ENCODE measurements at places on chromosomes 1 and 21.

DNA sequence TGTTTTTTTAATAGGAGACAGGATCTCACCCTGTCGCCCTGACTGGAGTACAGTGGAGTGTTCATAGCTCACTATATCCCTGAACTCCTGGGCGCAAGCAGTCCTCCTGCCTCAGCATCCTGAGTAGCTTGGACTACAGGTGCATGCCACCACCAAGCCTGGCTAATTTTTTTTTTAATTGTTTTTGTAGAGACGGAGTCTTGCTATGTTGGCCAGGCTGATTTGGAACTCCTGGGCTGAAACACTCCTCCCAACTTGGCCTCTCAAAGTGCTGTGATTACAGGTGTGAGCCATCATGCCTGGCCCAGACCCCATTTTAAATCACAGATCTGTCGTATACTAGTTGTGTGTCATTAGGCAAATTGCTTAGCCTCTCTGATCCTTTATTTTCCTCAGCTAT lies 161.1 kb downstream of the DYRK1A start:
- no peak overlapping the region for H3K27ac ChIP-seq
- H3K4me3 ChIP-seq = no peak overlapping the region
- H3K4me1 ChIP-seq = no peaks in the 10 kb centered on the region
- no peak for DNase-seq

- H3K27ac ChIP-seq = no peak overlapping the region
- no peaks in the 10 kb centered on the region for H3K36me3 ChIP-seq
- H3K27me3 ChIP-seq = peaks cover 9% of the 10 kb centered on the region
Measured at GRCh38 chr1:175354080-175354479, 161.5 kb upstream of the KIAA0040 start.

DNA sequence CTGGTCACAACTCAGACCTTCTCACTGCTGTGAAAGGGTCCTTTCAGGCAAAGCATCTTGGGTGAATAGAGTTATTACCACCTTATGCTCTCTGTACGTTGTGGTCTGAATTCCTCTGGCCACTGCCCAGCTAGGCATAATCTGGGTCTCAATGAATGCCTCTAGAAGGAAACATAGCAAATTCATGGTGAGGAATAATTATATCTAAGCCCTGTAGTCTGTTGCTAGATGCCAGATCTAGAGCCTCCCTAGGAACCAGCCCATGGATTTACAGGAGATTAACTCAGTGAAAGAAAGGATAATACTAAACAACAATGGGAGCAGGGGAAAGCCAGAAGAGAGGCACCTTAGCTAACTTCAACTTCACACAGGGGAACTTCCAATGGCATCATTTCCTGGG lies 2.4 kb upstream of the COL11A1 start:
- no peak for DNase-seq
- peaks cover 7% of the 10 kb centered on the region for H3K4me1 ChIP-seq
- no peaks in the 10 kb centered on the region for H3K36me3 ChIP-seq
- peaks cover 33% of the 10 kb centered on the region for H3K27me3 ChIP-seq
- no peak overlapping the region for H3K27ac ChIP-seq

DNA sequence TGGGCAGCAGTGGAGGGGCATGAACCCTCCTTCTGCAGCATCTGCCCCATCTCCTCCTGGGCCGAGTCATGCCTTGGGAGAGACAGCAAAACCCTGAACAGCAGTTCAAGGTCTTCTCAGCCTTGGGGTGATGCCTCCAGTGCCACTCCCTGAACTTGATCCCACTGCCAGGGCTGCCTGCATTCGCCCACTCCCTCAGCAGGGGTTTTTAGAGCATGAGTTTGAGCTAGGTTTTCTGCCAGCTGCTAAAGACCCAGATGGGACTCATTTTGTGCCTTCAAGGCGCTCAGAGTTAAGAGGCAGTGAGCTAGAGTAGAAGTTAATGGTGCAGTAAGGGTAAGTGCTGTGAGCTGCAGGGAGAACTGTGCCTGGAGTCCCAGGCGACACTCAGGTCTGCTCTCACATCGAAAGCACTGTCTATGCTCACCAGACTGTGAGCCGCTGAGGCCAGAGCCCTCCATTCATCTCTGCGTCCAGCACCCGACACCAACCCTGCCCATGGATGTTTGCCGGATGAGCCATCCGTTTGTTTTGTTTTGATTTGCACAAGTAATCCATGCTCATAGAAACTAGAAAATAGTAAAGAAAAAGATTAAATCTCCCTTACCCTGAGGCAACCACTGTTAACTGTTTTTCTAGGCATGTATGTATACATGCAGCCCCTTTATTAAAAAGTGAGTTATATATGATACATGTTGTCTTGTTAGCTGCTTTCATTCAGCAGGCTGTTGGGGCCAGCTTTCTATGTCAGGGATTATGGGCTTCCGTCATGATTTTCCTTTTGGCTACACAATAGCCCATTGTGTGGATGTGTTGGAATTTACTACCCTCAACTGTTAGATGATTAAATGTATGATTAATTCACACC lies 67.8 kb downstream of the VPS26C start:
- H3K4me3 ChIP-seq = no peak overlapping the region
- no peaks in the 10 kb centered on the region for H3K27me3 ChIP-seq
- no peak overlapping the region for H3K27ac ChIP-seq
- no peaks in the 10 kb centered on the region for H3K4me1 ChIP-seq
- H3K36me3 ChIP-seq = peaks cover 71% of the 10 kb centered on the region

DNA sequence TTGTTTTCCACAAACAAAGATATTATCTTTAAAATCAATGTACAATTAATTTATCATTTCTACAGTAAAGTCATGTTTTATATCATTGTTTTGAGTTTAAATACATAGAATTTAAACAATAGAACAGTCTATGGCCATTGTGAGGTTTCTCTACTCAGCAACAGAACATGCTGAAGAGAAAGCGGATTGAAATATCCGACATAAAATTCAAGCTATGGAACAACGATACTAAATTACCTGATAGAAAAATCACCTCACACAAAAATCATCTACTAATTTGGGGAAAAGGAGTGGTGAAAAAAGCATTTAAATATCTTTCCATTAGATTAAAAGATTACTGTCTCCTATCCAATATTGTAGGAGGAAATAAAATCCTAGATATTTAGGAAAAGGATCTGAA lies 12.6 kb downstream of the CDKN2C start:
- no peak overlapping the region for H3K27ac ChIP-seq
- H3K4me3 ChIP-seq = no peak overlapping the region
- peaks cover 10% of the 10 kb centered on the region for H3K4me1 ChIP-seq
- peaks cover 7% of the 10 kb centered on the region for H3K27me3 ChIP-seq
- no peaks in the 10 kb centered on the region for H3K36me3 ChIP-seq

GRCh38 chr1:178541829-178542553 lies 29.1 kb downstream of the TEX35 start:
- H3K4me1 ChIP-seq = peaks cover 40% of the 10 kb centered on the region
- peaks cover 18% of the 10 kb centered on the region for H3K36me3 ChIP-seq
- peak overlapping the region; percentile 99 for H3K4me3 ChIP-seq
- peak; percentile 37 for DNase-seq
- peak overlapping the region; percentile 97 for H3K27ac ChIP-seq

- H3K36me3 ChIP-seq = peaks cover 2% of the 10 kb centered on the region
- H3K4me3 ChIP-seq = no peak overlapping the region
- H3K4me1 ChIP-seq = peaks cover 5% of the 10 kb centered on the region
- no peaks in the 10 kb centered on the region for H3K27me3 ChIP-seq
- no peak for DNase-seq
Measured at GRCh38 chr1:243712242-243712641, 137.8 kb downstream of the AKT3 start.

- no peak for DNase-seq
- no peak overlapping the region for H3K27ac ChIP-seq
- H3K27me3 ChIP-seq = peaks cover 39% of the 10 kb centered on the region
- H3K36me3 ChIP-seq = no peaks in the 10 kb centered on the region
Measured at GRCh38 chr1:111847466-111847865, 91.8 kb downstream of the DDX20 start.
